ENCODE measurements at places on chromosomes 5 and 9.
A peak's percentile ranks its signal among the peaks of the same experiment; 100 is the strongest.

DNA sequence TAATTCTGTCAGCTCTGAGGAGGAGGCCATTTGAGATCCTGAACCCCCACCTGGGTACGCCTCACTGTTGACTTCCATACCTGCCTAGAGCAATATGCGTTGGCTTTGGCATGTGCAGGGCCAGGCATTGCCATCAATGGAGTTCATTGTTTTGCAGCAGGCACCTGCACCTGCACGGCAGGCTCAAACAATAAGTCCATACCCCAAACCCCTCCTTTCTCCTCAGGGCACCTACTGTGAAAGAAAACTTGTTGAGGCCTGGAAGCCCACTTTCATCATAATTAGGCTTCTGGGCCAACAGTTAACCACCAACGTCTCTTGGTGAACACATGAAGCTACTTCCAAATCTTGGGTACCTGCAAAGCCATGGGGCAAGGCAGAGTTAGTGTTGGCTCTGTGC is 238.7 kb downstream of the NFIB start:
- DNase-seq: no peak

DNA sequence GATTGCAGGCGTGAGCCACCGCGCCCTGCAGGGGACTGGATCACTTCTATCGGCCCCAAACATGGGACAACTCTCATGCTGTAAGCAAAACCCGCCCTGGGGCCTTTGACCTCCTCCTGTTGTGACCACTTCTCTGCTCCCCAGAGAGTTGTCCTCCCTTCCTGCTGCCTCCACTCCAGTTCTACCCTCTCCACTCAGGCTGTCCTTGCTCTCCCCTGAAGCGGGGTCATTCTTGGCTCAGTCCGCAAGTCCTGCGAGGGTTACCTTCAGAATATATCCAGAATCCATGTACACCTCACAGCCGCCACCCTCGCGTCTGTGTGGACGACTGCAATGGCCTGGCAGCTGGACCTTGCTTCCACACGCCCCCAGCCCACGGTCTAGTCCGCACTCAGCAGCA is 273.7 kb downstream of the PBX3 start:
- no peak for DNase-seq

- no peak for DNase-seq
These were observed 226.1 kb downstream of the NR3C1 start for GRCh38 chr5:143177263-143177983.

GRCh38 chr9:22817181-22817580 is 370.6 kb downstream of the DMRTA1 start:
- DNase-seq: no peak

- DNase-seq: no peak
These were observed 53.3 kb downstream of the SEMA6A start for GRCh38 chr5:116521173-116521872.

GRCh38 chr5:43664501-43665040 is 61.6 kb downstream of the NNT start:
- DNase-seq: no peak

DNA sequence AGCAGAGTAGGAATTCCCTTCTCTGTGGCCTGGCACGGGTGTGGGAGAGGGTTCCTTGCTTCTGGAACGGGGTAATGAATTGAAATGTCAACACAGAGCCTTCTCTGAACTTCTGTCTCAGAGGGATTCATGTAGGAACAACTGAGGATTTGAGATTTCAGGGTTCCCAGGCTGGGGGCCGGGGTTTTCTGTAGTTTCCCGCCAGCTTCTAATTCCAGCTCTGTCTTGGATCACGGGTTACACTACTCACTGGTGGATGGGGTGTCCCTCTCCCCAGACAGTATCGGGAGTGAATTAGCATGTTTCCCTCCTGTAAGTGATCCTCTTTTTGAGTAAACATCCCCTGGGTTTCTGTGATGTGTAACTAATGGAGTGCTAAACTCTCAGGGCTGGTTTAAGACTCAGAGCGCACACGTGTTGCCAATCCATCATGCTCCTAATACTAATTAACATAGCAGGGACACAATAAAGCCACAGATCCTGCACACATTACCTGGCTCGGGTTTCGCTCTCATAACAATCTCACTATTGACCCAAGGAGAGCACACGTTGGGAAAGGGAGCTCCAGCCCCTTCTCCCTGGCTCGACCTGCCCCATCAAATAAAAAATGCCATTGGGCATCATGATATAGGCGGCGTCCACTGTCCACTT is 18.1 kb upstream of the DMRT2 start:
- DNase-seq: no peak

GRCh38 chr9:80503671-80504281 is 932.0 kb downstream of the TLE4 start:
- no peak for DNase-seq

GRCh38 chr5:172931001-172931536 is 28.2 kb upstream of the RPL26L1 start:
- DNase-seq: no peak

DNA sequence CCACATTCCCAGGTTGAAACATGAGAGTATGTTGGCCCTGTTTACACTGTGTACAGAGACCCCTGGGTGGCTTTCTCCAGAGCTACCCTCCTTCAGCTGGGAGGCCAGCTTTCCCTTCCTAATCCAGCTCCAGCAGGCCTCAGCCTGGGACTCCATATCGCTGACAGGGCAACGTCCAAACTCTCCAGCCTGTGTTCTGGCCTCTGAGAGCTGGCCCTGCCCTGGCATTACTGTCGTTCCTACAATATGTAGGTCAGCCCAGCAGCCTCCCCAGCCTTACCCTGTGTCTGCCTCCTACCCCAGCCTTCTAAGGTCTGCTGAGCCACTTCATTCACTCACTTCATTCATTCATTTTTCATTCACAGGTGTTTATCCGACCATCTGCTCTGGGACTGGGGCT is 8.3 kb upstream of the EEIG1 start:
- DNase-seq: no peak

DNA sequence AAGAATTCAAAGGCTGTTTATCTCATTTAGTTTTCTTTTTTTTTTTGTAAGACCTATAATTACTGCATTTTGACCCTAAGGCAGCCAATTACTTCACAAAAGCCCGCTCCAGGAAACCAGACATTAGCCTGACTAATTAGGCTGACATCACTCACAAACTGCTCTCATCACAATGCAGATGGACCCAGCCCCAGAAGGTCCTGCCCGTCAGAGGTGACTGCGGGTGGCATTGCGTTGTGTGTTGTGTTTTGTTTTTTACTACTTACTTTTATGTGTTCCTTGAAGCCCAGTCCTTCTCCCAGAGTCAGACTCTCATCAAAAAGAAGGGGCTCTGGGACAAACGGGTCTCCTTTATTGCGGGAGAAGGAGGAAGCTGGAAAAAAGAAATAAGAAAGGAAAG is 172.2 kb downstream of the HSD17B3 start:
- DNase-seq: no peak

GRCh38 chr9:8779478-8779877 is 979.9 kb upstream of the DMAC1 start:
- no peak for DNase-seq

- peak; percentile 73 for DNase-seq
These were observed 1.9 kb upstream of the PCDH1 start for GRCh38 chr5:141879941-141880738.

DNA sequence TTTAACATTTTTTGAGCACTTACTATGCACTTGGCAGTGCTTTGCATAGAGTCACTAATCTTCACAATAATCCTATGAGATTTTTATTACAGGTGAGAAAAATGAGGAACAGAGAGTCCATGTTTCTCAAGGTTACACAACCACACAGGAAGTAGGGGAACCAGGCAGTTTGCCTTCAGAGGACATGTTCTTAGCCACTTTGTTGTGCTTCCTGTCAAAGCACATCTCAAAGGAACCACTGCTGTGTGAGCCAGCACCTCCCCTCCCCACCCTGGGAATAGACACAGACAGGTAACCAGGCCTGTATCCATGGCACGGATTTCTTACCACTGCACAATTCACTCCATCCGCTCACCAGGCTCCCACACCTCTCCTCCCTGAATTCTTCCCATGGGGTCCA is 6.3 kb upstream of the DNAJB5 start:
- DNase-seq: no peak

DNA sequence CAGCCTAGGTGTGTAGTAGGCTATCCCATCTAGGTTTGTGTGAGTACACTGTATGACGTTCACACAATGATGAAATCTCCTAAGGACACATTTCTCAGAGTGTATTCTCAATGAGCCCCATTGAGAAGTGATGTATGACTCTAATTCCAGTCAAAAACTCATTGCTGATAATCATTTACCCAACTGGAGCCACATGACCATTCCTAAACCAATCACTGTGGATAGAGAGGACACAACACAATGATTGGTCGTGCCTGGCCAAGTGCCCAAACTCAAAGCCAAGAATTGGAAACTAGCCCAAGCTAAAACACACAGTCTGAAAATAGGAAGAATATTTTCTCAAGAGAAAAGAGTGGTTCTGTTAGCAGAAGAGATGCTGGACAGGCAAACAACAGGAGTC is 191.2 kb downstream of the ZNF462 start:
- DNase-seq: no peak

DNA sequence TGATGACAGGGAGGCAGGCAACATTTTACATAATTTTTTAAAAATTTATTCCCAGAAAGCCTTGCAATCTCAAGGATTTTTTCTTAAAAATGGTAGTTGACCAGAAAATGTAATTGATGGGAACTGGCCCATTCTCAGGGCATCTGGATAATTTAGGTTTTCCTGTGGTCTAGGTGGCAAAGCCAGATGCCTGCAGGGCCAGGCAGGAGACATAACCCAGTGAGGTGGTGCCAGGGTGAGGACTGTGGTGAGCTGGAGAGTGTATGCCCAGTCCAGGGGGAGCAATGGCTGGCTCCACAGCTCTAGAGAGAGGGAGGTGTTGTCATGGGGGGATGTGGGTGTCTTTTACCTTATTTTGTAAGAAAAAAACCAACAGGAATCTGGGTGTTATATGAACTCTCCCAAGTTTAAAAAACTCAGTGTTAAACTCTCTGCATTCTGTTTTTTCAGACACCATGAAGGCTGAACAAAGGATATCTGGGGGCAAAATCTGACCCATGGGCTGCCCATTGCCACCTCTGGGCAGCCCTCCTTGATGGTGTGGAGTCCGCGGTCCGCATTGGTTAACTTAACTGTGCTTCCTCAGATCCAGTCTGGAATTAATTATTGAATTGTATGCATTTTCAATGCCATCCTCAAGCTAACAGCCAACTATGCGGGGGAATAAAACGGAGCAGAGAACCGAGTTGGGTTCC is 43.9 kb downstream of the BOD1 start:
- DNase-seq: no peak

DNA sequence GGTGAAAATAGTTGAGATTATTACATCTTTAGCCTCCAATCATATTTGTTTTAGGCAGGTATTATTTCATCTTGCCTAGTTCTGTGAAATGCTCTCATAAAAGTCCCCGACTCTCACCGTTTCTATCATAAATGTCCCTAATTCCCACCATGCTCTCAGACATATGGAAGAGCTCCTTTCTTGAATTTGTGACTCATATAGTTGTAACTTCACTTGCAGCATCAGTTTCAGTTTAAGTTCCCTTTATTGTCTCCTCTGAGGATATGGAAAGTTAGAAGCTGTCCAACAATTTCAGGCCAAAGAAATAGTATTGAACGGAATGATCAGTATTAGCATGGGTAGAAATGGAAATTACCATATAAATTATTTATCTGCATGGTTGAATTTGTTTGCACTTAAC is 187.5 kb upstream of the NR4A3 start:
- DNase-seq: no peak

- DNase-seq: no peak
These were observed 21.2 kb downstream of the CAST start for GRCh38 chr5:96683392-96683791.

DNA sequence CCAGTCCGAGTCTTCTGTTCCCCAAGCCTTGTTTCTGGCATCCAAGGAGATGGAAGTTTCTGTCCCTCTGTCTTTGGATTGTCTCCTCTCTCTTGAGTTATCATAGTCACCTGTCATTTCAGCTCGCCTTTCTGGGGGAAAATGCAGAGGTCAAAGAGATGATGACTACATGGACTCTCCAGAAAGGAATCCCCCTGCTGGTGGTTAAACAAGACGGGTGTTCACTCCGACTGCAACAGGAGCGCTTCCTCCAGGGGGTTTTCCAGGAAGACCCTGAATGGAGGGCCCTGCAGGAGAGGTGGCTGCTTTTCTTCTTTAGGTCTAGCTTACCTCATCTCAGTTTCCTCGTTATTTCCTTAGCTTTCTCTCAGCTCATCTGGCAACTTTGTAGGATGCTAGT is 25.1 kb downstream of the ERAP2 start:
- no peak for DNase-seq

DNA sequence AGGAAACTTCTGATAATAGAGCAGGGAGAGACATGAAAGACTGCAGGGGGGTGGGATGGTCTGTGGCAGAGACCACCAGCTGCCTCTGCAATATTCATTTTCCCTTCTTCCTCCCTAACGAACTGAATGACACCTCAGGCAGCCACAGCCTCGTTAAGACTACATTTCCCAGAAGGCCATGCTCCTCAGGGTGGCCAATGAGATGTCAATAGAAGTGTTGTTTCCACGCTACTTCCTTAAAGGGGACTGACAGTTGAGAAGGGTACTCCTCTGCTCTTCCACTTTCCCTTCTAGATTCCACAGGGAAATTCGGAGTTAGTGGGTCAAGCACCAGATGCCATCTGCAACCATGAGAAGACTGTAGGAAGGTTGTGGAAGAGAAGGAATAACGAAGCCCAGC is 52.0 kb upstream of the DAPK1 start:
- peak; percentile 7 for DNase-seq

- DNase-seq: no peak
These were observed 95.6 kb downstream of the ARSB start for GRCh38 chr5:78889369-78890140.

DNA sequence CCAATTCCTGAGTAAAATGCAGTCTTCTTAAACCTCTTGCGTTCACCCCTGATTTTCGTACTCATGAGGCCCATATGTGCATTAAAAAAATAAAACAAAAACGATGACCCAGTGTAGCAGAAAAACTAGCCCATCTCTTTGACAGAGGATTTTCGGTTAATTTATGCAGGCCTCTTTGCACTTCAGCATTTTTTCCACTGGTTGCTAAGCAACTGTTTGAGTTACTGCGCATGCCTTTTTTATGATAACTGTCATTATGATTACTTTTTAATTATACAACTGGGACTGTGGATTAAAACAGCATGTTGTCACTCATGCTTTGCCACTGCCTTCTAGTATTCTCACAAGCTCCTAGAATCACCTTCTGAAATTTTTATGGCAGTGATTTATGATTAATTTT is 165.0 kb downstream of the SMARCA2 start:
- DNase-seq: no peak

DNA sequence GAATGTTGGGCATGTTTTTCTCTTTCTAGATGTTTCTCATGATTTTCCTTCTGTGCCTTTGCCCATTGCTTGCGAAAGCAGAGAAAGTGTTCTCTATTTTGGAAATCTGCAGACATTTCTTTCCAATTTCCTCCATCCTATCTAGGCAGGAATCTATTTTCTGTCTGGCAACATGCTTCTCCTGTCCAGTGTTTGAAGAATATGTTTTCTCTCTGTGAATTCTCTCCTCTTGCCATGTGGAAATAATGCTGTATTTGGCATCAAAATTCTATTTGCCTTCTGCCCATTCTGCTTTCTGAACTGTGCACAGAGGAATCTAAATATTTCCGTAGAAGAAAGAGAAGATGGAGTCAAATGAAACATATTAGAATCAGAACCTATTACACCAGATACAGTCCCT is 833.3 kb downstream of the CDH9 start:
- no peak for DNase-seq

GRCh38 chr5:8908055-8908683 is 637.7 kb downstream of the SEMA5A start:
- DNase-seq: no peak

Measured in hippocampal formation (tissue), 2 donors.